ENCODE measurements at places on chromosomes 16 and 17.

- DNase-seq = no peak
Measured at GRCh38 chr17:49086649-49087048, 45.9 kb upstream of the B4GALNT2 start.

DNA sequence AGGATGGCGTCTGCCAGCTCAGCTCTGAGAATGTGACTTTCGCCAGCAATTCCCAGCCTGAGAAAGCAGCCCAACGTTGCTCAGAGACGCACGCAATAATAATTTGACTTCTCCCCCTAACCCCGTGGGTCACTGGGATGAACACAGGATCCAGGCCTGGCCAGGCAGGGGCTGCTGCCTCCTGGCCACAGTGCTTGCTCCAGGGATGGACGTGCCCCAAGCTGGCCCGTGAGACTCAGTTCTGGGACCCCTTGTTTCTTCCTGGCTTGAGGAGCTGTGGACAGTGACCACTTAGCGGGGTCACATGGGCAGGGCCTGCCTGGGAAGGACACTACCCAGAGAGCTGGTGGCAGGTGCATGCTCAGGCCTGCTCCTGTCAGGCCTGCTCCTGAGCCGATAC lies 13.5 kb upstream of the DPEP1 start:
- no peak for DNase-seq

DNA sequence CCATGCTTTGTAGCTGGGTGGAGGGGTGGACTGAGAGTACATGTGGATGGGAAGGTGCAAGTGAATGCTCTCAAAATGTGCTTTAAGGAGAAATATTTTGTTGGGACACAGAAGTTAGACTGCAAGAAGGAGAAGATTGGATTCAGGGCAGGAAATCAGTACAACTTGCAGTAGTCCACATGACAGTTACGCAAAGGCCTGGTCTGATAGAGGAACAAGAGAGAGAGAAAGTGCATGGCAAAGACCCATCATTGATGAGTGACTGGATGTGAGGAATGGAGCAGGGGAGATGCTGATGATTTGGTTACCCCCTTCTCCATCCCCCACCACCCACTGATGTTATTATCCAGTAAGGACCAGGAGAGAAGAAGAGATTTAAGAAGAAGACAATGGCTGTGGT lies 472.8 kb downstream of the MAF start:
- no peak for DNase-seq

DNA sequence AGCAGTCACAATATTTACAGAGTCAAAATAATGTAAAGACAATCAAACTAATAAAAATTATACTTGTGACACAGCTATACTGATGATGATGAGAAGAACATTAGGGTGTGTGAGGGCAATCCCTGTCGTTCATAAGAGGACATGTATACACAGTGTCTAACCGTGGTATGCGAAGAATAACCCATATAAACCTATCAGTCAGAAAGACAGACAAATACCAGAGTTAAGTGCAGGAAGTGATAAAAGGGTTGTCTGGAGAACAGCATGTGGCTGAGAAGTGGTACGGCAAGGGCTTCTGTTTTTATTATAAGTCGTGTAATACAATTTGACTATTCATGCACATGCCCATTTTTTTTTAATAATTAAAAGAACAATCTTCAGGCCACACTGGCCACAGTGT lies 46.7 kb downstream of the LMF1 start:
- no peak for DNase-seq

- DNase-seq = no peak
Measured at GRCh38 chr17:51647826-51648225, 387.5 kb downstream of the UTP18 start.

GRCh38 chr17:38333635-38334295 lies 10.0 kb downstream of the GPR179 start:
- no peak for DNase-seq

GRCh38 chr16:88705076-88705684 lies 1.0 kb downstream of the RNF166 start:
- no peak for DNase-seq

DNA sequence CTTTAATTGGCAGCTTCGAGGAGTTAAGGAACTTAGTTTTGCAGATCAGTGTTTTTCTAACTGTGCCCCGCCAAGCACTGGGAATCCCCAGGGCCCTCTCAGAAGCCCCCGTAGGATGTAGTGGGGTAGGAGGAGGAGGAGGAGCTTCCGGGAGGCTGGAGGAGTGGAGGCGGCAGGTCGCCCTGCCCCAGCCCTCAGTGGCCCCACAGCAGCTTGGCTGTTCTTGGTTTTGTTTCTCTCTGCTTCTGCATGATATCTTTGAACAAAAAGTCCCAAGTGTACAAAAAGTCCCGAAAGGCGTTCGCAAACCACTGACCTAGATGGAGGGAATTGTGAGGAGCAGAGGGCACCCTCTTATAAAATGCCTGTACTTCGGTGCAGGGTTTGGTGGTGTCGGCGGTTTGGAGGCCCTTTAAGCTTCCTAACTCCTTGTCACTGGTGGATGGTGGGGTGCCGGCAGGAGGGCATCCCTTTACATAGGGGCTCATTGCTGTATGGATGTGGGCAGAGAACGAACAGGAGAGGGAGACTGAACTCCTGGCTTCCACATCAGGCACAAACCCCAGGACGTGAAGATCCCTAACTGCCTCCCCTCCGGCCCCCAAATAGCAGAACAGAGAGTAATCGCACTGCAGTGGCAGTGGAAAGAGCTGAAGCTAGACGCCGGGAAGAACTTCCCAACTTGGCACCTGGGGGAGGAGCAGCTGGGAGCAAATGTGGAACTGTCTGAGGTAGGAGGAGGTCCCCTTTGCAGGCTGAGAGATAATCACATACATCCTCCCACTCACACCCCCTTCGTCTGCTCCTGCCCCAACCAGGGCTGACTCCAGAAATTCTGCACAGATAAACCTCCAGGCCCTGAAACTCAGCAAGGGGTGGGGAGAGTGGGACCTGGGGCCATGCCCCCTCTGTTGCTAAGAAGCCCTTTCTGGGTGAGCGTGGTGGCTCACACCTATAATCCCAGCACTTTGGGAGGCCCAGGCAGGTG lies 20.1 kb downstream of the EPOP start:
- no peak for DNase-seq

DNA sequence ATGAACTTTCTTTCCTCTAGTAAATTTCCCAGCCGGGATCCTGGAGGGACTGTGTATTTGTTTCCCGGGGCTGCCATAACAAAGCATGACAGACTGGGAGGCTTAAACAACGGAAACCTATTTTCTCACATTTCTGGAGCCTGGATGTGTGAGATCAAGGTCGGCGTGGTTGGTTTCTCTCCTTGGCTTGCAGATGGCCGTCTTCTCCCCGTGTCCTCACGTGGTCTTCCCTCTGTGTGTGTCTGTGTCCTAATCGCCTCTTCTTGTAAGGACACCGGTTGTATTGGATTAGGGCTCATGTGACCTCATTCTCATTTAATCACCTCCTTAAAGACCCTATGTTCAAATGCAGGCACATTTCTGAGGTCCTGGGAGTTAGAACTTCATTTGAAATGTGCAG lies 22.0 kb upstream of the USP10 start:
- no peak for DNase-seq

DNA sequence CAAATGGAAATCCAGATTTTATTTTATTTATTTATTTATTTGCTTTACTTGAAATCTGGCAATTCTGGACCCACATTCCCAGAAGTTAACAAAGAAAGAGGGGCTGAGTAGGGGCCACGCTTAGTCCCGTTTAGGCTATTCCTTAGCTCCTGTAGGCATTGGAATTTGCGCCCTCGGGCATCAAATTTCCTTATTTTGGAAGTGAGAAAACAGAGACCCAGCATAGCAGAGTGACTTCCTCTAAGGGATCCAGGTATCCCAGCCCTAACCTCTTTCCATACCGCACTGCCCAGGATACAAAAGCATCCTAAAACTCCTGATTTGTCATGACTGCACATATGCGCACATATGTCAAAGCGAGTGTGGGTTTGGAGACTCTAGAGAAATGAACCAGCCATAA lies 19.0 kb upstream of the SMG1 start:
- DNase-seq = no peak

DNA sequence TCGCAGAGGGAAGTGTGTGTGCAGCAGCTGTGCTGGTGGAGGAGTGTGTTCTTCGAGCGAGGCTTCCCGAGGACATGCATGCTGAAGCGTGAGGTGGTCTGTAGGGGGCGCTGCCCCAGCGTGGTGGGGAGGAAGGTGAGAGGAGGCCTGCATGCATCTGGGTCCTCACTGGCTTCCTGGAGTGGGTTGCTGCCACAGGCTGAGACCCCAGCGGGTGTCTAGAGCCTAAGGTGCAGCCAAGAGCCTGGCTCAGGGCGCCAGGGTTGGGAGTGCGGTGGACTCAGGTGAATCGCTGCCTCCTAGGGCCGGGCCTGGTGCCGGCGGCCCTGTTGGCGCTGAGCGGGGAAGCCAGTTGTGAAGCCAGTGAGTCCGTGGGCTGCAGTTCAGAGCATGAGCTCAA lies 7.5 kb upstream of the HSD3B7 start:
- no peak for DNase-seq

GRCh38 chr16:66304961-66305360 lies 61.5 kb upstream of the CDH5 start:
- DNase-seq = no peak

GRCh38 chr16:77647726-77648125 lies 74.6 kb upstream of the NUDT7 start:
- no peak for DNase-seq

DNA sequence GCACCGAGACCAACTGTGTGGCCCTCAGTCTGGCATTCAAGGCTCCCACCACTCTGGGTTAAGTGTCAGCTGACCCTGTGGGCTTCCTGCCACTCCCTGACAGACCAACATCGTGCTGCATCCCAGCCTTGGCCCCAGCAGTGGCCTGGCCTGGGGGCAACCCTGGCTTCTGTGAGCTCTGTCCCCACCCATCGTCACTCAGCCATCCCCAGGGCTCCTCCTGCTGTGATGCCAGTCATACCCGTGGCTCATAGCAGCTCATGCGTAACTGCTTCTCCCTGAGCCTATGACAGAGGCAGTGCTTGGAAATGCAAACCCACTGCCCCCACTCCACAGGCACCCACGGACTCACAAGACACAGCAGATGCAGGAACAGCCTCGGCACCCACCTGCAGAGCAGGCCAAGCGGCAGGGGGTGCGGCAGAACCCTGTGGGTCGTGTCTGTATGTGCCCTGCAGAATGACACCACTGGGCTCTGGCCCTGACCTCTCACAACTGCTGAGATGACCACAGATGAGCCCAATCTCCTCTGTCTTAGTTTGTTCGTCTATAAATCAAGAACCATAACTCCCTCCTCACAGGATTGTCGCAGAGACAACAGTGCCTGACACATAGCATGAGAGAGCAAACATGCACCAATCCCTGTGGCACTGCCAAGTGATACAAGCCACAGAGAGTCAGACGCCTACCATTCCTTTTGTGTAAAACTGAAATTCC lies 26.6 kb downstream of the PIEZO1 start:
- no peak for DNase-seq

DNA sequence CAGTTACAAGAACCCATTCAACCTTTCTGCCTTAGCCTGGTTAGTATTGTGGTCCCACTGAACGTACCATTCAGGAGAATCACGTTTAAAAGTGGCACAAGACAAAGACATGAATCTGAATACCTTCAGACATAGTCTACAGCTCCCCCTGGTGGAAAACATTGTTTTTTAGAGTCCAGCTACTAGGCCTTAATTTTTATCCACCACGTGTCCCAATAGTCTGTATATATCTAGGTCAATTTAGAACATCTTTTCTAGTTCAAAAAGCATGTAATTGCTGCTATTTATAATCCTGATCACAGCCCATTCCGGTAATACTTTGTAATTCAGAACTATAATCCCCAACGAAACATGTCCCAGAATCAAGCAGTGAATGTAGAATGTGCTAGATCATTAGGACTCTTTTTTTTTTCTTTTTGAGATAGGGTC lies 13.7 kb upstream of the GUCY2D start:
- DNase-seq = no peak

DNA sequence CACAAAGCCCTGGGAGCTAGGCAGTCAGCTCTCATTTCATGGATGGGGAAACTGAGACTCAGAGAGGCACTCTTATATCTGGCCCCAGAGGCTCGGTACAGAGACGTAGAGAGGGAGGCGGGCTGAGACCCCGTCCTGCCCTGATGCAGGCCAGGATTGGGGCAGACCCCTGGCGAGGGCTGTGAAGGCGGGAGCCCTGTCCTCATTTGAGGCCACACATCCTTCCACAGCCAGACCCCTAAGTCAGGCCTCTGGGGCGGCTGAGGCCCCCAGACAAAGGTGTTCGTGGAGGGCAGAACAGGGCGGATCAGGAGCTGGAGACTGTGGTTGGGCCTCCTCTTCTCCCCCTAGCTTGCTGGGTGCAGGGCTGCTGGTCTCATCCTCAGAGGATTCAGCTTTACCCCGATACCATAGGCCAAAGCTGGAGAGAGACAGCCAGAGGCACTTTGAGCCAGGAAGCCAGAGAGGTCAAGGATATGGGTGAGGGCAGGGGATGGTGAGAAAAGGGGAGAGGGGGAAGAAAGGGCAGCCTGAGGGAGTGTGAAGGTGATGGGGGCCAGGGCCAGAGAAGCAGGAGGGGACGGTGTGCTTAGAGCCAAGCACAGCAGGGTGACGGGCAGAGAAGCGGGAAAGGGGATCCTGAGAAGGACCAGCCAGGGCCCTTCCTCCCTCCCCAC lies 805 bp upstream of the SCARF1 start:
- no peak for DNase-seq

DNA sequence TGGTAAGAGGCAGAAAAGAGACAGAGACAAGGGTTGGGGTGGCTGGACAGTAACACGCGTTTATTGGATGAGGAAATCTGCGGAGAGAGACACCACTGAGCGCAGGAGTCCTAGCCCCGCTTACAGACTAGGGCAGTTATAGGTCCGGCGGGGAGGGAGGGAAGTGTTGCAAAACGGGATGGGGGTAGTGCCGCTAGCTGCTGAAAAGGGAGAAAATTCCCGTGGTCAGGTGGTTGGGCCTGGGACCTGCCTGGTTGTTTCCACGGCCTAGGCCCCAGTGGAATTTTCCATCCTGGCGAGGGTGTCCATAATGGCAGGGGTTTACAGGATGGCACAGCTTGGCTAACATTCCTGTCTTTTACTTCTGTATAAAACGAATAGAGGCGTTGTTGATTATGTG lies 5.5 kb upstream of the CPHXL2 start:
- DNase-seq = no peak

- DNase-seq = no peak
Measured at GRCh38 chr17:35713069-35713728, 18.2 kb upstream of the RASL10B start.

GRCh38 chr17:46154151-46154816 lies 38.9 kb downstream of the KANSL1 start:
- DNase-seq = no peak

DNA sequence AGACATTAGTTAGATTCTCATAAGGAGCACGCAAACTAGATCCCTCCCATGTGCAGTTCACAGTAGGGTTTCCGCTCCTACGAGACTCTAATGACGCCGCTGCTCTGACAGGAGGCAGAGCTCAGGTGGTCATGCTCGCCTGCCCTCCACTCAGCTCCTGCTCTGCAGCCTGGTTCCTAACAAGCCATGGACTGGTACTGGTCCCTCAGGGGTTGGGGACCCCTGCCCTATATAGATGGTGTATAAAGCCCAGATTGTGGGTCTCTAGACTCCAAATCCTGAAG lies 52.1 kb upstream of the LYRM9 start:
- no peak for DNase-seq

GRCh38 chr16:27258241-27258734 lies 10.3 kb downstream of the NSMCE1 start:
- DNase-seq = no peak

GRCh38 chr17:35342276-35342675 lies 31.1 kb downstream of the SLFN11 start:
- no peak for DNase-seq
